Upper lobe of right lung (tissue), 1 donor: ENCODE measurements at places on chromosomes 11 and 22. TPM values are rescaled to one million over a fixed set of nuclear protein-coding genes. Genes with fewer than 3 reads are reported as not detected.
A peak's percentile ranks its signal among the peaks of the same experiment; 100 is the strongest.

- no peak for DNase-seq
Measured at GRCh38 chr11:816433-816779, 2.3 kb upstream of the PNPLA2 start.

- no peak for DNase-seq
Measured at GRCh38 chr11:118522571-118523072, 4.7 kb upstream of the TTC36 start.

The SMTNL1 gene
- total RNA-seq = not detected

DNA sequence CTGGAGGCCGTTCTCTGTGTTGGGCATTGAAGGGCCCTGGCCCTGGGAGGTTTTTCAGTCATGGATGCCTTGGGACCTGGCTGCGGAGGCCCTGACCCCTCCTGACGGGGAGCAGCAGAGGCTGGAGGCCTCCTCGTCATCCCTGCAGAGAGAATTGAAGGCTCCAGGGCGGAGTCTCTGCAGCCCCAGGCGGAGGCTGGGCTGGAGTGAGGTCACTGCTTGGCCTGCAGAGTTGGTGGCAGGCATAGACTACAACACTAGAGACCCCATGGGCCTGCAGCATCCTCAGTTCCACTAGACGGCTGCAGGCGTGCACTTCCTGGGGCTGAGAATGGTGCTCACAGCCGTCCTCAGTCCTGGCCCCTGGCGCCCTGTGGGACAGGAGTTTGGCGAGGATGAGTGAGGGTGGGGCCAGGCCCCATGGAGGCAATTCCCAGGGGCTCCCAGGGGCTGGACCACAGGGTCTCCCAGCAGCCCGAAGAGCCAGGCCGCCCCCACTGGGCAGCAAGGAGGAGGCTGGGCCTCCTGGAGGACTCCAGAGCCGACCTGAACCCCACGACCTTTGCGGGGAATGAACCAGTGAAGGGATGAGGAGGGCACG, 1194.9 kb downstream of the BRD1 start:
- no peak for DNase-seq

DNA sequence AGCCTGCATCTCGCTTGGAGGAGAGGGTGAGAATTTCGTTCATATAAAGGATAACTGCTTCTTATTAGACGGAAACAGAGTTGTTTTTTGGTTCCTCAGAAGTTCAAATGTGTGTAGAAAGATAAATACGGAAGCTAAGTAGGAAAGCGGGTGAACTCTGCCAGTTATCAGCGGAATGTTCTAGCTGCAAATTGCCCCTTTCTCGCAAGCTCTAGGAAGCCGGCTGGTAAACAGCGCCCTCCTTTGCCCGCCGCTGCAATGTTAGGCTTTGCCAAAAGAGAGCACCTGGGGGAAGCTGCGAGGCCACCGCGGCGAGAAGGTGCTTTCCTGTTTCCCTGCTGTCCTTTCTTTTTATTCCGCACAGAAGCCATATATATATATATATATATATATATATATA, 67.0 kb downstream of the IGLL5 start:
- DNase-seq = peak; percentile 61

The CADM1 gene
- total RNA-seq = 222 TPM

DNA sequence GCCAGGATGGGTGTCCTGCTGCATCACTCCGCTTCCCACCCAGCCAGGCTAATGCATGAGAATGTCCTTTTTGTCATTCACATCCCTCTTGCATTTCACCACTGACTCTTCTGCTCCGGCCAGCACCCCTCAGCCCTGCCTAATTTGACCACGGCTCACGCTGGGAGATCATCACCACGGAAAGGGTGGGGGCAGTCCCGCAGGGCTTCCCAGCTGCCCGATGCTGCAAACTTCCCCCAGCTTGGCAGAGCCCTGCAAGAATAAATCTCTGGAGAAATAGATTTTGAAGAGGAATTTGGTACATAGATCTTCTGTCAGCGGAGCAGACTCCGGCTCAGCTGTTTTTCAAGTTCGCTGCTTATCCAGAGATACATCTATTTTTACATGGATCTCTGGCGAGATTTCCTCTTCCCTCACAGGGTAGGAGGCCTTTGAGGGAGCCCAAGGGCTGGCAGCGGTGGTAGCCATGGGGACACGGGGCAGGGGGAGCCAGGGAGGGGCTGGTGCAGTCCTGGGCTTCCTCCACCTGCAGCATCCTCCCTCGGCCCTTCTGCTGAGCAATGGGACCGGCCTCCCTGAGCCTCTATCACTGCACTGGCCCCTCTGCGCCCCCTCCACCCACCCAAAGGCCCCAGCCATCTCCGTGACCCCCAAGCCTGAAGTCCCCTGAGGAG, 62.6 kb downstream of the BUD13 start:
- no peak for DNase-seq

GRCh38 chr22:19358195-19358594, 66.7 kb upstream of the CLTCL1 start:
- no peak for DNase-seq

The IL18BP gene
- 21.5 TPM for total RNA-seq

GRCh38 chr22:50739894-50740293, 1.9 kb downstream of the ACR start:
- DNase-seq = peak; percentile 60

The DMC1 gene
- not detected for total RNA-seq

The BLID gene
- total RNA-seq = not detected

The OR52I2 gene
- not detected for total RNA-seq

- DNase-seq = peak; percentile 93
Measured at GRCh38 chr11:133956650-133957633, at the start of gene IGSF9B. Gene IGSF9B (minus strand): TSS chr11:133956968. CDS start chr11:133956754, 214 bp downstream.

DNA sequence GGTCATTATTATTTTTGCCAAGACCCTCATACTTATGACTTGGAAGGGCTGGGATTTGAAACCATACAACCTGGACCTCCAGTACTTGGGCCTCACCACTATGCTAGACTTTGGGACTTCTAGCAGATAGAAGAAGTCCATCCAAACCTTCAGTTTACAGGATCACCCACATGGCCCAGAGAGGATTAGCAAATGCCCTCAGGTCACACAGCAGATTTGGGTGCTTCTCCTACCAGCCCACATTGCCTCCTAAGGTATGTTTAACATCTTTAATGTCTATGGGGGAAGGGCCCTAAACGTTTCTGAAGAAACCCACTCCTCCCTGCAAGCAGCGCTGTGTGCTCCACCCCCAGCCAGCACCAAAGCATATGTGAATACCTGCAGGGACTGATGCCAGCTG, 17.5 kb upstream of the GCAT start:
- DNase-seq = no peak

The OR4D5 gene
- not detected for total RNA-seq

The CDC45 gene
- 0.58 TPM for total RNA-seq

The SCGB2A2 gene
- not detected for total RNA-seq

The FXYD2 gene
- 3.6 TPM for total RNA-seq
